ENCODE measurements at places on chromosomes 4 and X.

GRCh38 chrX:150158554-150159332 lies 204.4 kb upstream of the MAMLD1 start:
- no peak for DNase-seq

DNA sequence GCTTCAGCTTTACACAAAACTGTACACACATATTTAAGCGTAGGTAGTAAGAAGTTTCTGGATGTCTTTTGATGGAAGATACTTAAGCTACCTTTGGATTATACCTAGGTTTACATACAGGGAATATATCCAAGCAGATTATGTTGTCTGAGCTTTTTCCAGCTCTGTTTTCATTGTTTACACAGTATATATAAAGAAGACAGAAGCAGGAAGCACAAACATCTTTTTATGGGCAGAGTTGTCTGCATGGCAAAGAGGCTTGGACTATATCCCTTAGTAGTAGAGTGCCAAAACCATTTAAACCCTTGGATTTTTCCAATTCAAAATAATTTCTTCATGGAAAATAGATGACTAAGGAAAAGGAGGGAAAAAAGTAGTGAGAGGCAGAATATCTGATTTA lies 329.4 kb upstream of the AGA start:
- DNase-seq: no peak

GRCh38 chrX:29947225-29947624 lies 268.1 kb upstream of the MAGEB2 start:
- DNase-seq: no peak

DNA sequence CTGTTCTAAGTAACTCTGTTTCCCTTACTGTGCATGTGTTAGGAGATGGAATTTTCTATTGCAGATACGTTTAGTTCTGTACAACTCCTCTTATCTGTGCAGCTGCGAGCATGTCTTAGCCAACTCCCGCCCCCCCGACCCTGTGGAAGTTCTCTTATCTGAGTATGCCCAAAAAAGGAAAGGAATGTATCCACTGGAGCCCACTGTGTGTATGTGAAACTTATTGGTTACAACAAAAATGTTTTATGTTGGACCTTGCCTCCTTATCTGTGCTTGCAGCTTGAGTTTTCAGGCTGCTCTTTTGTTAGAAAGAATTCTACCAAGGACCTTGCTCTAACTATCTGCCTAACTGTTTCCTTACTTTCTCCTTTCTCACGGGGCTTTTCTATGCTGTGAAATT lies 24.2 kb upstream of the DCAF8L2 start:
- no peak for DNase-seq

- no peak for DNase-seq
Measured at GRCh38 chr4:84366161-84366560, 132.9 kb downstream of the NKX6-1 start.

DNA sequence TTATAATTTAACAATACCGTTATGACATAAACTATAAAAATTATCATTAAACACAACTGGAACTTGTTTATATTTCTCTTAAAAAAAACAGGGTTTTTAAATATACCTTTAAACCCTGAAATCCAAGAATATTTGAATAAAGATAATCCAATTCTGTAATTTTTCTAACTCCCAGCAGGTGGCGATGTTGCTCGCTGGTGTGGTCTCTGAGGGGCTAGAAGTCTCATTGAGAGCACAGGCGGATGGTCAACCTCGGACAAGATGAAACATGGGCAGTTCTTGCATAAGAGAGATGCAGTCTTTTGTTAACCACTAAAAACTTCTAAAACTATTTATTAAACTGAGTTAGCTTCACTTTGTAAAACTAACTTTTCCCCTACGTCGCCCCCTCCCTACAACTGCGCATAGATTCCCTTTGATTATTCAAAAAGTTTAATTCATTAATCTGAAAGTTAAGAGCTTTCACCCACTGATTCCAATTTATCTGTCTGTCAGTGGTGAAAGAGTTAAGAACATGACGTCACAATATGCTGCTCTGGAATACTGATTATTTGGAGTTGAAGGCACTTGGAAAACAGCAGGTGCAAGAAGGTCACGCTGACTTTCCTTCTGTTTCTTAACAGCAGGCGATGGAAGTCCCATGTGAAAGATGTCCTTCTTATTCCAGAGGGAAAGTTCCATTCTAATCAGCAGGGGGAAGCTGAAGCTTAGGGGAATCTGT lies 29.5 kb downstream of the DMP1 start:
- DNase-seq: peak; percentile 53

DNA sequence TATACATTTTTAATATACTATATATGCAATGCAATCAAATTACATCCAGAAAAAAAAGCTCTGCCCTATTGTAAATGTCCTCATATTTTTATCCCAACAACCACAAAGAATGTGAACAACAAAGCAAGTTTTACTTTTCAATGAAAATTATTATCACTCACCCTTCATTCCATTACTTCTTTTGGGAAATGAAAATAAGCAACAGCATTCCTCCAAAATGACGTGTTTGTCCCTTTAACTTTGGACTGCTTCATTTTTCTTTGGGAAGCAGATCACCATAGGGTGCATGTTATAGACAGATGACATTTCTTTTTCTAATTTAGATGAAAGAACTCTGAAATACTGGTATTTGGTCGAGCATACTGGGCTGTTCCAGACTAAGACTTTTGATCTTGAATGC lies 667.1 kb upstream of the BOD1L1 start:
- DNase-seq: no peak

GRCh38 chr4:173167758-173168395 lies 734 bp upstream of the GALNT7 start:
- DNase-seq: peak; percentile 43

GRCh38 chrX:132369617-132370326 lies 119.1 kb downstream of the MBNL3 start:
- DNase-seq: no peak

- no peak for DNase-seq
Measured at GRCh38 chrX:131588995-131589394, 45.1 kb downstream of the OR13H1 start.

GRCh38 chr4:7960790-7961655 lies 21.4 kb upstream of the AFAP1 start:
- no peak for DNase-seq

- DNase-seq: no peak
Measured at GRCh38 chrX:47091149-47091775, 13.0 kb downstream of the RGN start.

GRCh38 chr4:153223427-153223801 lies 19.2 kb downstream of the TRIM2 start:
- no peak for DNase-seq

- no peak for DNase-seq
Measured at GRCh38 chrX:135213200-135213844, 38.5 kb upstream of the ETDA start.

DNA sequence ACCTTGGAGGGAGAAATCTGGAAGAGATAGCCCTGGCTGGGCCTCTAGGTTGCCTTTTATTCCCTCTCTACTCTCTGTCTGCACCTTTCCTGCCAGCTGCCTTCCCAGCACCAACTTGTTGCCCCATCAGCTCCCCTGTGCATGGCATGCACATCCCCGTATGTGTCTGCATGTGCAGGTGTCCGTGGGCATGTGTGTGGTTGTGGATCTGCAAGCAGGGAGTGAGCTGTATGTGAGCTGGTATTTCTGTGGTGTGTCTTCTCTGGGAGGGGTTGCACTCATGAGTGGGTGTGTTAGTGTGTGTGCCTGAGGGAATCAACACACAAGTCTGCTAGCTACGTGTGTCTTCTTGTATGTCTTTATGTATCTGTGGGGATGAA lies 9.9 kb downstream of the L1CAM start:
- DNase-seq: no peak

- peak; percentile 37 for DNase-seq
Measured at GRCh38 chr4:174423257-174423944, 98.9 kb downstream of the HPGD start.

DNA sequence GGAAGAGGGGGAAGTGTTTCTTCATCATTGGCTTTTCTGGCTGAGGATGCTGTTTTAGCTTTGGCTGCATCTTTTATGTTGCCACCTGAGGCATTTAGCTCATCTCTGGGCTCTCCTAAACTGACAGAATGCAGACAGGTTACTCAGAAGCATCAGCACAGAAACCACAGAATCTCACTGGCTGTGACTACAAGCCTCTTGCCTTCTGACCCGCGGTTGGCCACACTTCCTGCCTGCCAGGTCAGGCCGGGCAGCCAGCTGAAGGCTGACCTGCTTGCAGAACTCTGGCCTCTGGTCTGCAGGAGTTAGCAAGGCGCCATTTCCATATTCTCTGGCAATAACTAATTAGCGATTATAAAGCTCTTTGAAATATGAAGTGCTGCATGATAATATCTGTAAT lies 366.5 kb downstream of the MID1IP1 start:
- DNase-seq: no peak

- DNase-seq: no peak
Measured at GRCh38 chr4:121227341-121227792, 63.2 kb upstream of the TNIP3 start.

DNA sequence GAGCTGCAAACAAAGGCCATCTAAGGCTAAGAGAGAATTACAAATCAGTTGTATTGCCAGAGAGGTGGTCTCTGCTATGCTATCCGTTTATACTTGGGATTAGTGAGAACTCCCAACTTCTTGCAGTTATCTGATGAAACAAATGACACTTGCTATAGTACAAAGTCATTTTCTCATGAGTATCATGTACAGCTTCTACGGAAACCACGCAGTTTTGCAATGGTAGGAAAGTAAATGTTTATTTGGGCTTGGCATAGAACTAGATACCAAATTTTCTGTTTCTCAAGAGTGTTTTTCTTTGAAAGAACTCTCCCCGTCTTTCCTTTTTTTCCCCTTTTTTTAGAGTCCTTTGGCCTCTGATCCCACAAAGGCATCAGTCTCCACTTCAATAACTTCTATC lies 128.2 kb upstream of the ENPEP start:
- DNase-seq: no peak
